Activated CD4-positive, CD25-positive, alpha-beta regulatory T cell (primary cell): ENCODE measurements at places on chromosomes 4 and X.

- DNase-seq = no peak
Measured at GRCh38 chr4:16992566-16993225, 94.3 kb upstream of the LDB2 start.

- DNase-seq = no peak
Measured at GRCh38 chr4:173343832-173344397, 9.8 kb upstream of the HMGB2 start.

DNA sequence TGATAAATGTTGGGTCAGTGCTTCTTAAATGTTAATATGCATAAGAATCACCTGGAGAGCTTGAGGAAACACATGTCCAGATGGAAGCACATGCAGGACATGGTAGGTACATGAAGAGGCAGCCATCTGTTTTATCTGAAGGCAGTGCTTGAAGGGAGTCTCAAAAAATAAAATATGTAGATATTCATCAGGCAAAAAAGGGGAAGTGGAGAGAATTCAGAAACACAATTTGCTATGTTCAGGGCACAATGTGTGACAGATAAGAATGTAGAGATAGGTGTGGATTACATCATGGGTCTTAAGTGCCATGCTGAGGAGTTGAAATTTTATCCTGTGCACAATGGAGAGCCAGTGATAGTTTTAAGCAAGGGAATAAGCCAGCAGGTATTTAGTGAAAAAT is 59.6 kb upstream of the CASK start:
- no peak for DNase-seq

- DNase-seq = no peak
Measured at GRCh38 chr4:120821029-120821428, 101.5 kb downstream of the PRDM5 start.

GRCh38 chr4:189096717-189097116 is 844.0 kb upstream of the FRG1 start:
- no peak for DNase-seq

- DNase-seq = no peak
Measured at GRCh38 chr4:121679951-121680350, 16.8 kb downstream of the ANXA5 start.

DNA sequence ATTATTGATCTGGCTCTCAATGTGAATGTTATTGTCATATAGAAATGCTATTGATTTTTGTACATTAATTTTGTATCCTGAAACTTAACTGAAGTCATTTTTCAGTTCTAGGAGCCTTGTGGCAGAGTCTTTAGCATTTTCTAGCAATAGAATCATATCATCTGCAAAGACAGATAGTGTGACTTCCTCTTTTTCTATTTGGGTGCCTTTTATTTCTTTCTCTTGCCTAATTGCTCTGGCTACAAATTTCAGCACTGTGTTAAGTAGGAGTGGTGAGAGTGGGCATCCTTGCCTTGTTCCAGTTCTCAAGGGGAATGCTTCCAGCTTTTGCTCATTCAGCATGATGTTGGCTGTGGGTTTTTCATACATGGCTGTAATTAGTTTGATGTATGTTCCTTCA is 102.7 kb downstream of the SH3BGRL start:
- no peak for DNase-seq

GRCh38 chr4:25889589-25890503 is 24.2 kb upstream of the SMIM20 start:
- no peak for DNase-seq

DNA sequence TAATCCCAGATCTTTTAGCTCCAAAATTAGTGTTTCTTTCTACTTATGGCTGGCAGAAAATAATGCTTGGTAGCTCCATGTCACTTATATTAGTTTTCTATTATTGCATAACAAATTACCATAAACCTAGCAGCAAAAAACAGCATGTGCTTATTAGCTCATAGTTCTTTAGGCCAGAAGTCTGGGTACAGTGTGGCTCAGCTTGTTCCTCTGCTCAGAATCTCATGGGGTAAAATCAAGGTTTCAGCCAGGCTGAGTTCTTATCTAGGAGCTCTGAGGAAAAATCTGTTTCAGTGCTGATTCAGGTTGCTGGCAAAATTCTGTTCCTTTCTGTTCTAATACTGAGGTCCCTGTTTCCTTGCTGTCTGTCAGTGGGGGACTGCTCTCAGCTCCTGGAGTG is 101.1 kb downstream of the CT47B1 start:
- DNase-seq = no peak

DNA sequence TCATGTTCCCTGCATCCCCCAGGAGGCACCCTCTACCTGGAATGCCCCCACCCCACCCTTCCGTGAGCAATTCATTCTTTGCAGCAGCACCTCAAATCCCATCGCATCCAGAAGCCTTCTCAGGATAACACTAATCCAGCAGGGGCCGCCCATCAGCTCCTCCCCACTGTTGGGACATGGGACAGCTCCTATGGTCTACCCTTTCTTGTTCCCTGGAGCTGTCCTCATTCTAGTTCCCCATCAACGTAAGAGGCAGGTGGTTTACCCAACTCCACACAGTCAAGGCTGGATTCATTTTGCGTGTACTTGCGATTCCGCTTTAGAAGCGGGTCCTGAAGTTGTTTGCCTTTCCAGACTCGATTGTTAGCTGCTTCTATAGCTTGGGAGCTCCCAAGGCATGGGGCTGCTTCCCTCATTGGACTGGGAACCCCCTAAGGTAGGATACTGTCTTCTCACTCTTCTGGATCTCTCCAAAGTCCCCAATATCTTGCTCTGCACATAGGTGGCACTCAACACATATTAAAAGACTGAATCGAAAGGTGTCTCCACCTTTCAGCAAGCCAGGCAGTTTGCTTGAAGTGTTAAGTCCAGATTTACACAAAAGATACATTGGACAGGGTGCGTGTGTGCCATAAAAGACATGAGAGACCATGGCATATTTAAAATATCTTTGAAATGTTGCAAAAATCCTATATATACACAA is 942 bp upstream of the APLN start:
- DNase-seq = no peak

- peak; percentile 0 for DNase-seq
Measured at GRCh38 chrX:79259073-79259689, 108.0 kb downstream of the ITM2A start.

DNA sequence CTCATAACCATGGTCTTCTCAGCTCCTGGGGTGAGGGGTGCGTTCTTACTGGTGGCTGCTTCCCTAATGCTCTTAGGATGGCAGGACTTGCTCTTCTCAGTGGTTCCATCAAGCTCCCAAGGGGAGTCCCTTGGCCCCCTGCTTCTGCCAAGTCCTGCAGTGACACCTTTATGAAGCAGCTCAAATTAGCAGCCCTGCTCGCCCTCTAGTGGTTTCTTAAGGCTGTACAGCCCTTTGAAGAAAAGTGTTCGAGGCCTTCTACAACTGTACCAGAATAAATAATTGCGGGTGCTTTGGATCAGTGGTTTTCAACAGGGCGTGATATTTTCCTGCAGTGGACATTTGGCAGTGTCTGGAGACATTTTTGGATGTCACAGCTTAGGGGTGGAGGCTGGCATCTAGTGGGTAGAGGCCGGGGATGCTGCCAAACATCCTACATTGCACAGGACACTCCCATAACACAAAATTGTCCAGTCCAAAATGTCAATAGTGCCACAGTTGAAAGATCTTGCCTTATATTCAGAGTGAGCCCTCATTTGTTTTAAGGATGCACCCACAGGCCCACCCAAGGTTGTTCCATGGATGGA is 204.7 kb upstream of the S100G start:
- peak; percentile 1 for DNase-seq

DNA sequence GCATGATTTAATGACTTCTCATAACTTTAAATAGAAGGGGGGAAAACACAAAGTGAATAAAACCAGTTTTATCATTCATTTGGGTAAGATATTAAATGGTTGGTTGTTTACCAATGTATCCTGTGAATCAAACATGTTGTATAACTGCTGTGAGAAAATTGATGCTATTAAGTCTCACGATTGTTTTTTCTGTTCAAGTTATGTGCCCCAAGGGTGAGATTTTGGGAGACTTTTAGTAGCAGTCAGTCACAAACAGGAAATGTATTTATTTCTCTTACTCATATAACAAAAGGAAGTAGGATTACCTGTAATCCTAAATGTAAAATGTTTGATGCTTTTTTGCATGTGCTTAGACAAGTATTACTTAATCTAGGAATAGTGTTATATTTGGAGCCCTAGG is 39.2 kb downstream of the MTHFD2L start:
- DNase-seq = no peak

- DNase-seq = no peak
Measured at GRCh38 chr4:103046416-103047290, 27.1 kb upstream of the SLC9B1 start.

- no peak for DNase-seq
Measured at GRCh38 chr4:40579983-40580382, 49.7 kb downstream of the RBM47 start.
